ENCODE measurements at places on chromosomes 16 and 17.

DNA sequence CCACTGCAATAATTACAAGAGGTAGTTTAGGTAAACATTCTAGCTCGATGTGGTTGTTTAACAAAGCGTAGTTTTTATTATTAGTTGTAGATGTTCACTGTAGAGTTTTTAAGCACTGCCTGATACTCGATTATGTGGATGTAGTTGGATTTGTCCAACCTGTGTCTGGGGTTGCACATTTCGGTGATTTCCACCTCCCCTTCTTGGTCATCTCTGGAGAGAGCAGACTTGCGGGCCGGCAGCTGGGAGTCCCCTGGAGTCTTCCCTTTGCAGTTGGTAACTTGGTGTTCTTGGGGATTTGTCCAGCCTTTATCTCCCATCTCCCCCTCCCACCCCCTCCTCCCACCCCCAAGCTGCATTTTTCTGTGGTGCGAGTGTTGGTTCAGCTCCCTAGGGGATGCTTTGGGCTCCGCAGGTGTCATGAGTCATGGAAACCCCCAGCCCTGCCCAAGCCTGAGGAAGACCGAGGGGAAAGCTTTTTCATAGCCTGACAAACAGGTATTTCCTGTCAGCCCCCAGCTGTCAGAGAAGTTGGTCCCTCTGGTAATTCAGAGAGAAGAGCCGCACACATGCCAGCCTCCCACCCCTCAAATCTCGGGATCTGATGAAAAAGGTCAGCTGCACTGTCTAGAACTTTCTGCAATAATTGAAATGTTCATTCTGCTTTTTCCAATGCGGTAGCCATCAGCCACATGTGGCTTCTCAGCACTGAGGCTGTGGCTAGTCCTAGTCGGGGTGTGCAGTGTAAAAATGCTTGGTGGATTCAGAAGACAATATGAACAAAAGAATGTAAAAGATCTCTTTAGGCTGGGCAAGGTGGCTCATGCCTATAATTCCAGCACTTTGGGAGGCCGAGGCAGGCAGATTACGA is 50.3 kb downstream of the KSR1 start:
- no peak for DNase-seq

DNA sequence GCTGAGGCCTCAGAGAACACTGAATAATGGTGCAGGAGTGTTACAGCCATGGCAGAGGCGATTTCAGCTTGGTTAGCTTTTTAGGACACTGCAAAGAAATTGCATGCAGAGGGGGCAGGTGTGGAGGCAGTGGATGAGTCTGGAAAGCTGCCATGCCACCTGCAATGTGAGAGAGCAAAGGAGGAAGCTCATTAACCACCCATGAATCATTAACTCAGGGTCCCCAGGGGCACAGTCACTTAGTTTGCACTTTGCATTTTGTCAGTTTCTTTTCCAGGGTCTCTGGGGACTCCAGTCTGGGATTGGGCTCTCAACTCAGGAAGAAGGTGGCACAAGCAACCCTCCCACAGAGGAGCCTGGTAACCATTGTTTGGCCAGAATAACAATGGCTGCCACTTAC is 132.9 kb downstream of the USP31 start:
- DNase-seq, result no peak

DNA sequence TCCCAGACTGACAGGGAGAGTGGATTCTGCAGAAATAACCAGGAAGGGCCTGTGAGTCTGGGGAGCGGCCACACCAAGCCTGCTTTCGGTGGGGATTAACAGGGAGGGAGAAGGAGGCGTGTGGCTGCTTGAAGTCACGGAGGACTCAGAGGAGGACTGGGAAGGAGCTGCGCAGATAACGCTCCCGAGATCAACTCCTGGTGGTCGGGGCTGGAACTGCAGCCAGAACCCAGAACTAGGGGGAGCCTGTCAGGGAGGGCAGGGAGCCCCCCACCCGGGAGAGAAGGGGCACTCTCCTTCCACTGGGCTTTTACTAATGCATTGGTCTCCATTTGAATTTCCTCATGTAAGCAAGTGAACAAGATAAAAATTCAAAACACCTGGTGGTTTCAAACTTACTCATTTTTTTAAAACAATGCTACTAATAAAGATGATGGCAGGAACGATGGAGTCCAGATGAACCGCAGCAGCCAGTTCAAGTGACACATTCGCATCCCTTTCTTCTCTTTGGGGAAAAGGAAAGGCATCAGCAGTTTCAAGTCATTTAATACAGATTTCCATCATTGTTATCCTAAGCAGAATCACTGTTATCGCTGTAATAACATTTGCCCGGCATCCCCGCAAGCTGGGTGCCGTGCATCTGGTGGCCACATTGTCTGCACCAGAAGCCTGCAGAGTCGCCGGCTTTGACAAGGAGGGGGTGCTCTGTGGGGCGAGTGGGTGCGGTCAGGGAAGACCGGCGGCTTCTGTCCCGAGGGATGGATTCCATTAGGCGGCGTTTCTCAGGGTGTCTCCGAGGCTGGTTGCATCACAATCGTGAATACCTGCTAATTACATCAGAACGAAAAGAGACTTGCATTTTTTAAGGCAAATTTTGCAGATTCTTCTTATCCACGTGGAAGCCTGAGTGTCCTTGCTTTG is 183.0 kb downstream of the FOXL1 start:
- peak; percentile 23 for DNase-seq

- DNase-seq, result no peak
Measured at GRCh38 chr17:16938031-16938430, 33.9 kb downstream of the TNFRSF13B start.

DNA sequence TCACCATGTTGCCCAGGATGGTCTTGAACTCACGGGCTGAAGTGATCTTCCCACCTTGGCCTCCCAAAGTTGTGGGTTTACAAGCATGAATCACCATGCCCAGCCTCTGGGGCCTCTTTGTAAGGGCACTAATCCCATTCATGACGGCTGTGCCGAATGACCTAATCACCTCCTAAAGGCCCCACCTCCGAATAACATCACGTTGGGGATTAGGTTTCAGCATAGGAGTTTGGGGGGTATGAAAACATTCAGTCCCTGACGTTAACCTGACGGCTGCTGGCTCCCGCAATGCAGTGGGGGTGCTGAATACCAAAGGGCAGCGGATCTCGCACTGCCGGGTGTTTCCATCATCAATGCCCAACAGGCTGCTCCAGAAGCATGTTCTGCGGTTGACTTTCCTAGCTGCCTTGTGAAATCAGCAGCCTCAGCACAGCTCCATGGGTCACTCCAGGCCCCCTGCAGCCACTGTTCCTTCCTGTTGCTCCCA is 120.8 kb upstream of the SEC14L1 start:
- DNase-seq, result no peak

DNA sequence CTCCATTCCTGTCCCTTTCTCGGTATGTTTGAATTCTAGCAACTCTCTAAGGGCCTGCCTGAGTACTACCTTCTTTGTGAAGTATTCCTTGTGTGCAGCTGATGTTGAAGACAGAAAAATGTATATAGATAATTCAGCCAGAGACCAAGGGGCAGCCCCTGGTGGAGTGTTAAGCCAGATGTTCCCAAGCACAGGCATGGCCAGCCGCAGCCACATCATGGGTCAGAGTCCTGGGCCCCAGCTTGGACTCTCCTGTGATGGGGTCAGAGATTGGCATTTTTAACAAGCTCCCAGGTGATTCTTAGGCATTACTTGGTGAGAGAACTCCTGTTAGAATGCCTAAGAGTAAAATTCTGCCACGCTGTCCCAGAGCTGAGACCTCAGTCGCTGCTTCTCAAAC is 100.8 kb downstream of the IRF8 start:
- DNase-seq, result no peak

DNA sequence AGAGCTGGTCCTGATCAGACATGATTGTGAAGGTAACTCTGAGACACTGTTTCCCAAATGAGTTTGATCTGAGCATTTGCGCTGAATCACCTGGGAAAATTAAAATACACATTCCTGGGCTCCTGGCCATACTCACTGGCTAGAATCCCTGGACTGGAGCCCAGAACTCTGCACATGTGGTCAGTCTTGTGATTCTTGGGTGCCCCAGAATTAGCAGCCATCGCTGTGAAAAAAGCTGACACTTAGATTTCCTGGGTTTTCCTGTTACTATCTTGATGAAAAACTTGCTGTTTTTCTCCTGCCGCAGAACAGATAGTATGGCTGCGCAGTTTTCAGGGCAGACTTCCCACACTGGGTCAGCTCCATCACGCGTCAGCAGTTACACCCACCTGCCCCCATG is 24.6 kb downstream of the NECAB2 start:
- no peak for DNase-seq

DNA sequence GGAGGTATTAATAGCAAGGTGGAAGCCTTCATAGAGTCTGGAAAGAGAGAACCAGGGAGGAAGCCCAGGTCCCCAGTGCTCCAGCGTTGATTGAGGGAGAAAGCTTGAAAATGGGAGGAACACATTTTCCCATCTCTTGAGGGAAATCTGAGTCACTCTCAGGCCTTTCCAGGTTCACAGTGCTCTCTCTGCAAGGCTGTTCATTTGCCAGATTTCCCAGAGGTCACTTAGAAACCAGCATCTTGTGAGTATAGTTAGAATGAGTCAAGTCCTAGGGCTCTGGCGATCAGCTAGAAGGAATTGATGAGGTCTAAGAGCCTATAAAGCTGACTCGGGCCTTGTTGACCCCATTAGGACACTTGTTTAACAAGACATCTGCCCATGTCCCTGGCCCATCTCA is 17.7 kb upstream of the ZNF594 start:
- no peak for DNase-seq

- DNase-seq, result no peak
Measured at GRCh38 chr16:11743308-11744074, 834 bp upstream of the TXNDC11 start.

DNA sequence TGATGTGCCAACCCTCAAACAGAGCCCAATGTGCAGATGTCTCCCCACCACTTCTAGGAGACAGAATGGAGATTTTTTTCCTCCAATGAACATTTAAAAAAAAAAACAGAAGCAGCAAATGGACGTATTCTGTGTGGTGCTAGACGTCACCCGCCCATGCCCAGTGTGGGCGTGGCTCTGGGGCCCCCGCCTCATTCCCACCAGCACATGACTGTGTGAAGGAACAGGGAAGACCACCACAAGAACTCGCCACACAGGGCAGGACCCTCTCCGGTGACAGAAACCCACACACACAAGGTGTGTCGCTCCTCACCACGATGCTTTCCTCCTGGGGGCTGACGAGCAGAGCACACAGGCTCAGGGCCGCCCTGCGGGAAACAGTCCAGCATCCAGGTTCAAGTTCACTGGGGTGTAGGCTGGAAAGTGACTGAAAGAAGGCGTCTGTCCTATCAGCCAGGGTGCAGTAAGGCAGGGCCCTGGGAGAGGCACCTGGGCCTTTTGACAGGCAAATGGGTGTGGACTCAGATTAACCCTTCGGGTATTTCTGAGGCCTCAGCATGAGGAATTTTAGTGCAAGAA is 53.5 kb downstream of the KLHDC4 start:
- no peak for DNase-seq

DNA sequence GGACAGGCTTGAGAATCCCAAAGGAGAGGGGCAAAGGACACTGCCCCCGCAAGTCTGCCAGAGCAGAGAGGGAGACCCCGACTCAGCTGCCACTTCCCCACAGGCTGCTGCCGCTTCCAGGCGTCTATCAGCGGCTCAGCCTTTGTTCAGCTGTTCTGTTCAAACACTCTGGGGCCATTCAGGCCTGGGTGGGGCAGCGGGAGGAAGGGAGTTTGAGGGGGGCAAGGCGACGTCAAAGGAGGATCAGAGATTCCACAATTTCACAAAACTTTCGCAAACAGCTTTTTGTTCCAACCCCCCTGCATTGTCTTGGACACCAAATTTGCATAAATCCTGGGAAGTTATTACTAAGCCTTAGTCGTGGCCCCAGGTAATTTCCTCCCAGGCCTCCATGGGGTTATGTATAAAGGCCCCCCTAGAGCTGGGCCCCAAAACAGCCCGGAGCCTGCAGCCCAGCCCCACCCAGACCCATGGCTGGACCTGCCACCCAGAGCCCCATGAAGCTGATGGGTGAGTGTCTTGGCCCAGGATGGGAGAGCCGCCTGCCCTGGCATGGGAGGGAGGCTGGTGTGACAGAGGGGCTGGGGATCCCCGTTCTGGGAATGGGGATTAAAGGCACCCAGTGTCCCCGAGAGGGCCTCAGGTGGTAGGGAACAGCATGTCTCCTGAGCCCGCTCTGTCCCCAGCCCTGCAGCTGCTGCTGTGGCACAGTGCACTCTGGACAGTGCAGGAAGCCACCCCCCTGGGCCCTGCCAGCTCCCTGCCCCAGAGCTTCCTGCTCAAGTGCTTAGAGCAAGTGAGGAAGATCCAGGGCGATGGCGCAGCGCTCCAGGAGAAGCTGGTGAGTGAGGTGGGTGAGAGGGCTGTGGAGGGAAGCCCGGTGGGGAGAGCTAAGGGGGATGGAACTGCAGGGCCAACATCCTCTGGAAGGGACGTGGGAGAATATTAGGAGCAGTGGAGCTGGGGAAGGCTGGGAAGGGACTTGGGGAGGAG is at the start of gene CSF3:
CSF3 (plus strand) TSS at position 436 of the 993 bp plus-strand sequence; CDS start at position 471, 35 bp downstream.
- DNase-seq, result no peak

DNA sequence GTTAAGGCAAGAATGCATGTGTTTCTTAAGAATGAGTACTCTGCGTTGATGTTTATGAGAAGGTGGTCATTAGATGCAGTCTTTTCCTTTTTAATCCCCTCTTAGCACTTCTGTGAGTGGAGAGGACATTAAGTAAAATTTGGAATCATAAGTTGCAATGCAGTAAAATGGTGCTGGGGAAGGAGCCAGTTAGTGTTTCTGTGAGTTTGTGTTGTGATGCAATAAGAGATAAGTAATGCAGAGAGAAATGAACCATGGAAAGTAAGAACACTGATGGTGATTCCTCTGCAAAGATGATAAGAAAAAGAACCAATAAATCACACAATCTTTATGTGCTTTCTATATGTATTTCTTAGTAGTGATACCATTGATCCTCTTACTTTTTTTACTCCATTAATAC is 20.0 kb downstream of the ABHD15 start:
- no peak for DNase-seq

GRCh38 chr17:82952019-82952418 is 112.2 kb upstream of the ZNF750 start:
- no peak for DNase-seq

DNA sequence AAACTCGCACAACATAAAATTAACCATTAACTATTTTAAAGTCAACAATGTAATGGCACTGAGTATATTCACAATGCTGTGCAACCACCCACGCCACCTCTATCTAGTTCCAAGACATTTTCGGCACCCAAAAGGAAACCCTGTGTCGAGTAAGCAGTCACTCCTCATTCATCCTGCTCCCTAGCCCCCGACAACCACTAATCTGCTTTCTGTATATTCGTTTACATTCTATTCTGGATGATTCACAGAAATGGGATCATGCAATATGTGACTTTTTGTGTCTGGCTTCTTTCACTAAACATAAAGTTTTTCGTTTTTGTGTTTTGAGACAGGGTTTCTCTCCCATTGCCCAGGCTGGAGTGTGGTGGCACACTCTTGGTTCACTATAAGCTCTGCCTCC is 42.2 kb upstream of the HAPSTR1 start:
- DNase-seq, result no peak

DNA sequence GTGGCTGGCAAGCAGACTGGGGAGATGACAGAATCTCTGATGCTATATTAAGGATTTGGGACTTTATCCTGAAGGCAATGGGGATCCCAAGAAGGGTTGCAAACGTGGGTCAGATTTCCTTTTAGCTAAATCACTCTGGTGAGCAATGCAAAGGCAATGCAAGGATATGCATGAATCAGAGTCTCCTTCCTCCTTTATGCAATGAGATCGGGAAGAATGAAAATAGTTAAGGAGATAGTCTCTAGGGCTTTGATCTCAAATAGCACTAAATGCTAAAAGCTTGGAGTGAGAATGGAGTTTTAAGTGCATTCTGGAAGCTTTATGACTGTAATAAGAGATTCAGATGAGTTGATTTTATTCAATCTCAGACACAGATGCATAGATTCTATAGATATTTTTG is 27.2 kb upstream of the SHISA9 start:
- no peak for DNase-seq

All from stimulated activated CD4-positive, alpha-beta T cell treated with anti-CD3 and anti-CD28 coated beads, Interleukin-1b, Interleukin-23, amount 100 ng/mL, for 24 hours (primary cell).